ENCODE measurements at places on chromosomes 1 and 21. TPM values are rescaled to one million over a fixed set of nuclear protein-coding genes. Genes with fewer than 3 reads are reported as not detected.

Gene FCER1G
- not detected for total RNA-seq

Gene OR2L2
- not detected for total RNA-seq

DNA sequence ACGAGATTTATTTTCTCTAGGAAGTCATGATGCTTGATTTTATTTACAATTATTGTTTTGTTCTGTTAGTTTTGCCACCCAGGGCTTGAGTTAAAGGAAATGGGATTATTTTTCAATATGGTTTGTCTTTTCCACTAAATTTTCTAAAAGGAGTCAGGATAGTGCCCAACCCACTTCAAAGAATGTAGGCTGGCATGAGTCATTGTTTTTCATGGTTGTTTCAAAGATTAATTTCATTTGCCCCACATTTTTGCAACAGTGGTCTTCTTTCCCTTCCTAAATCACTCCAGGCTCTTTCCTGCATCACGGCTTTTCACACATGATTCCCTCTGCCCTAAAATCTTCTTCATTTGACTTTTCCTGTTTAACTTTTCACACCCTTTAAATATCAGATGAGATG, 2.5 kb downstream of the SLAMF6 start:
- no peak for DNase-seq

- peak; percentile 78 for DNase-seq
Observed at GRCh38 chr1:16250524-16251251, 13.7 kb upstream of the CPLANE2 start.

Gene KLHDC8A
- total RNA-seq, result 0.18 TPM

DNA sequence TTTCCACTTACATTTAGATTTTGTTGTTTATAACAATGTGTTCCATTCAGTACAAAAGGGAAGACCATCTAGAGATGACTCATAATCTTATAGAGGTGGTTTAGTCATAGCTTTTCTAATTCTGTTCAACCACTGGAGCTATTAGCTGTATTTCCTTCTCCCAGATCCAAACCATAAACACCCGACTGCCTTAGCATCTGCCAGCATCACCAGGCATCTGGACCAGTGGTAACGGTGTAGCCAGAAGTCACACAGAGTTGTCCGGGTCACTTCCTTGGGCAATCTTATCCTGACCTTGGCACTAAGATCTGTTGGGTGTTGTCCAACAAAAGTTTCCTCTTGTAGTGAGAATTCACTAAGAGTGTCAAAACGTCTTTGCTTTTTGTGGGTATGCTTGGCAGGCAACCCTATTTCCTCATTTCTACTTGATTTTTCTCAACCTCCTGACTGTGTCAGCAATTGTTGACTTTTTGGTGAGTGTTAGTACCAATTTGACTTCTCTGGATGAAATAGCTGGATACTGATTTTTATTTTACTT, 372.1 kb upstream of the B3GALT2 start:
- no peak for DNase-seq

- DNase-seq, result no peak
Observed at GRCh38 chr1:182598296-182598695, 5.9 kb downstream of the RGS16 start.

DNA sequence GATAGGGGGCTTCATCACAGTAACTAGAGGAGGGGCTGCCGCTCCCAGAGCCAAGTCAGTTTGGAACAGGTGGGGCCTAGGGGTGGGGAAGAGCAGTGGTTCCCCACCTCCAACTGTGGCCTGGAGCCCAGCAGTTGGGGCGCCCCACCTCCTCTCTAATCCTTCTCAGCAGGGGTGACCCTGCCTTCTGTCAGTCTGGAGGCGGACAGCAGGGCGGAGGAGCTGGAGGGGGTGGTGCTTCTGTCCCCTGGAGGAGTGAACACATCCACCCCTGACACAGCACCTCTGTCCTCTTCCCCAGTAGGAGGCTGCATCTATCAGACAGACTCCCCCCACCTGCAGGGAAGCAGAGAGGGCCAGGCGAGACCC, 73.8 kb downstream of the MRPL37 start:
- no peak for DNase-seq

Gene SELP
- not detected for total RNA-seq

- DNase-seq, result no peak
Observed at GRCh38 chr1:78303620-78304019, 187.2 kb upstream of the PTGFR start.

DNA sequence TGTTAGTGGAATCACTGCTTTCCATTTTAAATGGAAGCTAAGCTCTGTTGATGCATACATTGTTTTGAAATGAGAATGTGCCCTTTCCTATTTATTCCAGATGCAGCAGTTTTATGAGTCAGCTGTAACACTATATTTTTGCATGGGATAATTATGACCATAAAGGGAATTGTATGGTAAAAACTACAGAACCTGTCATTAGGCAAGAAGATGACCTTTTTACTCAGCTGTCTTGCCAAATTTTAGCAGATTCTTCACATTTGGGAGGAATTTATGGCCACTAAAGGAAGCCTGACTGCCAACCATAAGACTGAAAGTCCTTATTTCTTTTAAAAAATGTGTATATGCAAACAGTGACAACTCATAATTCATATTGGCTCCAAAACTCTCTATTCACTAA, 356.3 kb upstream of the PRMT6 start:
- no peak for DNase-seq

DNA sequence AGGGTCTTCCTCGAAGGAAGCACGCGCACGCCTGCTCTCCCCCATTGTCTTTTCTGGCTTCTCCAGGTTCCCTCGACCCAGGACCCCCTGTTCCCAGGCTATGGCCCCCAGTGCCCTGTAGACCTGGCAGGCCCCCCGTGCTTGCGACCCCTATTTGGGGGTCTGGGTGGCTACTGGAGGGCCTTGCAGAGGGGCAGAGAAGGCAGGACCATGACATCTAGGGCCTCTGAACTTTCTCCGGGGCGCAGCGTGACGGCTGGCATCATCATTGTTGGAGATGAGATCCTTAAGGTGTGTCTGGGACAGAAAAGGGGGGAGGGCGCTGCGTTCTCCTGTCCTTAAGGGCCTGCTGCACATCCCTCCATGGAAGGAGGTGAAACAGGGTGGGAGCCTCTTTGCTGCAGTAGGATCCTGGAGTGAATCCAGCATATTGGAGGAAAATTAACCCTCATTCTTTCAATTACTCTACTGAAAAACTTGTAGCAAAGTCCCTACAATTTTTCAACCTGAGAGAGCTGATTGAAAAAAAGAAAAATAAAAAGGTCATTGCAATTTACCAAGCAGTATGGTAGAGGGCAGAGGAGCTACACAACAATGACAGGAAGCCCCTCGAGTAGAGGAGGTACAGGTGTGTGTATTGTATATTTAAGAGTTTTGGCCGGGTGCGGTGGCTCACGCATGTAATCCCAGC, 777 bp downstream of the FLAD1 start:
- DNase-seq, result no peak

DNA sequence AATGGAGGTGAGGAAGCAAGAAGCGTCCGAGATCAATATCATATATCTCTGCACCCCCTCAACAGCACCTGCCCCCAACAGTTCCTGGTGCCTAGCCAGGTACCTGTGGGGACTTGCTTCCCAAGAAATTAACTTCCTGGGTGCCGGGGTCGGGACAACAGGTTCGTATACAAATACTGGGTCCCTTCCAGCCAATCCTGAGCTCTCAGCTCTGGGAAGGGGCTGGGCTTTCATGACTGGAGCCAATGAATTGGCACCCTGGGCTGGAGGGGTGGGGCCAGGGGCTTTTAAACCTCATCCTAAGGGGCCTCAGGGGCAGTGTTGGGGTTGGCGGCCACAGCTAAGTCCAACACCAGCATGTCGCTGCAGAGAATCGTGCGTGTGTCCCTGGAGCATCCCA, at the start of gene PADI3:
TSS of gene PADI3 (plus strand) at position 318 of the 400 bp plus-strand sequence. CDS start at position 358, 40 bp downstream.
- no peak for DNase-seq

GRCh38 chr1:17798011-17798410, 42.9 kb downstream of the ACTL8 start:
- DNase-seq, result no peak

Gene TTC22
- total RNA-seq, result not detected

DNA sequence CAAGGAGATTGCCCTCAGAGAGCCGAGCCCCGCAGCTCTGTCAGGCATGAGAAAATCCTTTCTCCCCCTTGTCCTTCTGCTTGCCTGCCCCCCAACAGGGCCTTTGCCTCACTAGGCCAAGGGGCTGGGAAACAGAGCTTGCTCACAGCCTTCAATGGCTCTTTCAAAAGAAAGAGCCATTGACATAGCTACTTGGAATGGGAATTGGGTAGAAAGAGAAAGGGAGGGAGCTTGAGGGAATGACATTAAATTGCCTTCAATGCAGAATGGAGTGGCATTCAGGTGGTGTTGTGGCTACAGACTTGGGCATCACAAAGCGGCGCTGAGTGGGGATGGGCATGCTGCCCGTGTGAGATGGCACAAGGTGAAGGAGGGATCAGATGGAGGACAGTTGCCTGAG, 13.2 kb downstream of the SYT11 start:
- DNase-seq, result no peak

DNA sequence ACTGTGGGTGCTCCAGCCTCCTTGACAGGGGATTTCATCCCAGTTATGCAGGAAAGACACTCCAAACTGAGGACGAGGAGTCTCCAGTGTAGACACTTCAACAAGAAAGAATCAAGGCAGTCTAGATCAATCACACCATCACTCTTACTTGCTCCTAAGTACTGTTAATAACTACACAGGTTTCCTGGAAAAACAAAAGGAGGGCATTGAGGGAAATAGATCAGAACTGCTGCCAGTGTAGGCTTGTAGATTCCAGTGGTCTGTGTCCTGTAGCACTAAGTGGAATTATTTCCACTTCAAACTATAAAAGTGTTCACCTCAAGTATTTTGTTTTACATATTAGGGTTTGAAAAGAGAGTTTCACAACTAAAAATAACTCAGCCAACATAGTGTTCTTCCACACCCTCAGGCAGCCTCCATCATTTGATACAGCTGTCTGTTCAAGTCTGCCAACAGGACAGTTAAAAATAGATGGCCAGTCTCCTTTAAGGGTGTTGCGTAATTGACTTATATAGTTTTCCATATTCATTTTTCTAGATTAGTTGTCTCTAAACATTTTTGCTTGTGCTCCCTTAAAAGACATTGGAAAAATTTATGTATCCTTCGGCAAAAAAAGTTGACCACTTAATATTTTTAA, 32.0 kb upstream of the AGL start:
- DNase-seq, result no peak

Gene SYCP1
- total RNA-seq, result not detected

GRCh38 chr21:27425172-27425571, 458.3 kb upstream of the ADAMTS5 start:
- DNase-seq, result peak; percentile 9

GRCh38 chr1:65059930-65060538, 88.0 kb upstream of the AK4 start:
- DNase-seq, result peak; percentile 11

DNA sequence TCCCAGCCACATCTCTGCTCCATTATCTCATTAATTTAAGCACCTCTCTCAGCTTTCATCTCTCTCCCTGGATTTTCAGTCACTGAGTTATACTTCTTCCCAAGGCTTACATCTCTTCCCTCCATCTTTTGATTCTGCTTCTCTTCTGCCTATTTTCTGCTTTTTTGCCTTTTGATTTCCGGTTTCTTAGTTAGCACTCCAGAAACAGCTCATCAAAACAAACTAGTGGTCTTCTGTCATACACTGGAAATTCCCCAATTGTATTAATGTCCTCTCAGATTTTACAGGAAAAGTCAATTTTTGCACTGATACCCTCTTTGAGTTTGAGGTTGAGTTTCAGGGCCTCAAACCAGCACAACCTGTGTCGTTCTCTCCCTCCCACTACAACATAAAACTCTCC, 1.5 kb downstream of the LCE3E start:
- DNase-seq, result no peak

Gene ARHGAP29
- total RNA-seq, result 7.4 TPM

Gene PGBD5
- total RNA-seq, result 0.32 TPM

DNA sequence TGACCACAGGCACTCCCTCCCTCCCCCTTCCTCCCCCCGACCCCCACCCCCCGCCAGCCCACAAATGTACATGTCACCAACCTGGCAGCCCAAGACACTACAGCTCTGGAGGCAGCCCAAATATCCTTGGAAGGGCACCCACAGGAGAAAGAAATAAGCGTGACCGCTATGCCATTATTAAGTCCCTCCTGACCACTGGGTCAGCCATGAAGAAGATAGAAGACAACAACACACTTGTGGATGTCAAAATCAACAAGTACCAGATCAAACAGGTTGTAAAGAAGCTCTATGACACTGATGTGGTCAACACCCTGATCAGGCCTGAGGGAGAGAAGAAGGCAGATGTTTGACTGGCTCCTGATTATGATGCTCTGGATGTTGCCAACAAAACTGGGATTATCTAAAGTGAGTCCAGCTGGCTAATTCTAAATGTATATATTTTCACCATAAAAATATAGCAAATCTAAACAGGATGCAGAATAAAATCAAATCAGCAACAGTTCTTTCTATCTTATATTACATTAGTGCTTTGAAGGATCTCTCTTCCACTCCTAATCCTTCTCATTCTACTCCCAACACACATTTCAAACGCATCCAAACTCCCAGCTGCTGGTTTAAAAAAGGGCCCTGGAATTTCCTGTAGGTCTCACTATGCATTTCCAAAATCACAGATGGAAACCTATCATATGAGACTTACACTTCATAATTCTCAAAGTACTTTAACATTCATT, 77.4 kb upstream of the SLFNL1 start:
- DNase-seq, result no peak

Gene FASLG
- total RNA-seq, result not detected

Gene RAB29
- 7.2 TPM for total RNA-seq

GRCh38 chr1:59215766-59216291, 81.1 kb upstream of the FGGY start:
- no peak for DNase-seq

GRCh38 chr1:40694353-40694874, 2.9 kb downstream of the NFYC start:
- no peak for DNase-seq

Gene ICOSLG
- total RNA-seq, result 0.14 TPM

DNA sequence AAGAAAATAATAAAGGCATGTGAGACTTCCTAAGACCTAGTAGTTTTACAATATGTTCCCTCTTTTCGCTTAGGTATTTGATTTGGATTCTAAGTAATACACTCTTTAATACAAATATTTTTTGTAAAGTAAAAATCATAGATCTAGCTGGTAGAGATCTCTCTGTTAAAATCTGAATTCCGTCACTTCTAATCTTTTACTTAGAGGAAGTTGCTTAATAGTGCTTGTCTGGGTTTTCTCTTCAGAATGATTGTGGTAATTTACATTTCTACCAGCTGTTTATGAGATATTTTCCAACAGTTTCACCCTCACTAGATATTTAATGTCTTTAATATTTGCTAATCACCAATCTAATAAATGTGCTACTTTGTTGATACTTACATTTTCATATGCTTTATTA, 23.3 kb downstream of the RBM11 start:
- no peak for DNase-seq

- no peak for DNase-seq
Observed at GRCh38 chr1:159205225-159205624, 550 bp downstream of the ACKR1 start.
